Fibroblast of the aortic adventitia (primary cell): ENCODE measurements at places on chromosomes 12 and 14.

DNA sequence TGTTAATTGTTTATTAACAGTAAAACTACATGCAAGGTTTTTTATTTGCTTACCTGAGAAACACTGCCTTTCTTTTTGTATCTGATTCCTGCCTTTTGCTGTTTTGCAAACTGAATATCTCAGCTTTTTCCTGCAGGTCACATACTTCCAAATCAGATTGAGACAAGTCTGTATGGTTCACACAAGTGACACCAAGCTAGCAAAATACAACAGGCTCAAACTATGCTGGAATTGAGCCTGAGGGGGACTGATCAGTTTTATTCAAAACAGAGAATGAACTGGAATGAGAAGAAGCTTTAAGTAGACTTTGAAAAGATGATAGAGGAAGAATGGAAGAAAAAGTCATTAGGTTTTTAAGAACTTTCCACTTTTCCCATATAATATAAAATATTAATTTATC lies 12.2 kb upstream of the CDK17 start:
- no peak for DNase-seq

GRCh38 chr12:55720894-55721444 lies 776 bp downstream of the RDH5 start:
- peak; percentile 92 for DNase-seq

DNA sequence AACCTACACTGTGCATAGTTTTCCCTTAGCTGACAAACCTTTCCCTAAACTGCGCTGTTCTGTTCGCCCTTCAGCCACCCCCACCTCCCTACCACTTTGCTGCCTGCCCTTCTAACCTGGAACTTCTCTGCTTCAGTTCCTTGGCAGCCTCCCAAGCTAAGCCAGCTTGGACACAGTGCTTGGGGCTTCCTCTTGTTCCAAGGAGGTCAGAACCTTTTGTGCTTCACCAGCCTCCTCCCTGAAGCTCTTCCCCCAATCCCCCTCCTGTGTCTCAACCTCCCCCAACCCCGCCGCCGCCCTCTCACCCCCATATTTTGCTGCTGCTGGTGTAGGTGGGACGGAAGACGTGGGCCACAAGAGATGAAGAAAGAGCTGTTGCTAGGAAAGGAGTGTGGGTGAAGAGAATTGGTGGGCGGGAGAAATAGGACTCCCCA lies 8.1 kb upstream of the RIC8B start:
- no peak for DNase-seq

DNA sequence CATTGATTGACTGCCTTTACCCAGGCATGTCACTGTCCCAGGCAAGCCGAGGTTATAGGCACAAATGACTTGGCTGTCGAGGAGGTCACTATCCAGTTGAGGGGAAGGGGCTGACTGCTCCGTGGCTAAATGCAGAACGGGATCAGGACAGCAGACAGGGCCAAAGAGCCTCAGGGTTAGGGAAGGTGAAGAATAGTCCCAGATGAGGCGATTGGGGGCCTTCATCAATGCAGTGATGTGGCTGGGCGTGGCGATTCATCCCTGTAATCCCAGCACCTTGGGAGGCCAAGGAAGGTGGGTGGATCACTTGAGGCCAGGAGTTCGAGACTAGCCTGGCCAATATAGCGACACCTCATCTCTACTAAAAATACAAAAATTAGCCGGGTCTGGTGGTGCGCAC lies 10.7 kb upstream of the GLT1D1 start:
- DNase-seq, result no peak

GRCh38 chr12:94805749-94806529 lies 155.6 kb upstream of the TMCC3 start:
- DNase-seq, result peak; percentile 84

GRCh38 chr12:27554421-27555186 lies 30.6 kb downstream of the PPFIBP1 start:
- peak; percentile 92 for DNase-seq

DNA sequence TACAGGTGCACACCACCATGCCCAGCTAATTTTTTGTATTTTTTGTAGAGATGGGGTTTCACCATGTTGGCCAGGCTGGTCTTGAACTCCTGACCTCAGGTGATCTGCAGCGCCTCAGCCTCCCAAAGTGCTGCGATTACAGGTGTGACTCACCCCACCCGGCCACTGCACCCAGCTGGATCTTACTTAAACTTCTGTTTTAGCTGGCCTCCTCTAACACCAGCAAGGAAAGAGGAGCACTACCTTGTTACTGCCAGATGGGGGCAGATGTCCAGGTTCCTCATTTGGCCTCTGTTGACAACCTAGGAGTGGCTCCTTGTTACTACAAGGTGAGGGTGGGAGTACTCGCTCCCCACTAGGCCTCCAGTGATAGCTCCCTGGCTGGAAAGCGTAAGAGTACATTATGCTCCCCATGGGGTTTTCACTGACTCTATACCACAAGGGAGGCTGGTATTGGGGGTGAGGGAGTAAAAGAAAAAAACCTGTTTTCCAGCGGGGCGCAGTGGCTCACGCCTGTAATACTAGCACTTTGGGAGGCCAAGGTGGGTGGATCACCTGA lies 13.2 kb upstream of the ARF6 start:
- peak; percentile 65 for DNase-seq

GRCh38 chr12:111413442-111414086 lies 7.8 kb downstream of the SH2B3 start:
- peak; percentile 57 for DNase-seq

DNA sequence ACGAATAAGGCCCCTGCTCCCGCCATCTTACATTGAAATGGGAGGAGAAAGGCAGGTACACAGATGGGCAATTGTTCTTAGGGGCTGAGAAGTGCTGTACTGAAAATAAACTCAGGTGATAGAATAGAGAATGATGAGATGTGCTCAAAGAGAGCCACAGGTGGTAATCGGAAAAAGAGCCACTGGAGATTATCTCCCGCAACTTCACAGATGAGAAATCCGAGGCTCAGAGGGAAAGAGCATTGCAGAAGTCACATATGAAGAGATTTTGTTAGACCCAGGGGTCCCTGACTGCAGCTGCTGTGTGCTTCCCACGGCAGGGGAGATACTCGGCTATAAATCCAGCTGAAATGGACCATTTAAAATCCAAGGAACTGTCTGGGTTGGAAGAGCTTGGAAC lies 73.7 kb downstream of the PRIMA1 start:
- no peak for DNase-seq

DNA sequence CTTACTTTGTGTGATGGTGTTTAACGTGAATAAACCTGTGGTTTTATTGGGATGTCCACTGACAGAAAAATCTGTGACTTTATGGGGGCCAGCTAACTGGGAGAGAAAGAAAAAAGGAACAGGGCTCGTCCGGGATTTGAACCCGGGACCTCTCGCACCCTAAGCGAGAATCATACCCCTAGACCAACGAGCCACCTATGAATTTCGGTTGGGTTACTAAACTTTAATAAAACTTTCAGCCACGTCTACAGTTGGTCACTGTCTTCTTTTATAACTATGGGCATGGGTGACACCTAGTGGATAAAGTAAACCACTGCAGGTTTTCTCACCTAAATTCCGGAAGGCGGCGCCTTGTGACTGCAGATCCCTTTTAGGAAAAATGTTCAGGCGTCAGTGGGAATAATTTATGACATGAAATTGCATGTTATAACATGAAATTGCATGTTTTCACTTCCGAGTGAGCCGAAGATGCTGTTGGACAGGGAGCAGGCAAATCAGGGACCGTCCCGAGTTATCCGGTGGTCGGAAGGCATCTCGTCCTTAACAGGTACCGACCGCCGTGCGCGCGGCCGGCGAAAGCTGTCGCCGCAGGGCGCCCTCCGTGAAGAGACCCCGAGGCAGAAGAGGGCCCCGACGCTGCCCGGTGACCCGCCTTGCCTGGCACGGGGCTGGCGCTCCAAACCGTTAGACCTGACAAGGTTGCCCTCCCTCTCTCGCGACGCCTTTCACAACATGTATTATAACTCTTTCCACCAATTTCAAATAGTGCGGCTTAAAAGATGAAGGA lies 18.2 kb upstream of the RNASE12 start:
- peak; percentile 96 for DNase-seq

- DNase-seq, result no peak
These were observed 17.4 kb downstream of the GNG2 start for GRCh38 chr14:51877810-51878209.

GRCh38 chr12:2984698-2985097 lies 25.5 kb downstream of the TEAD4 start:
- no peak for DNase-seq

- no peak for DNase-seq
These were observed 22.0 kb upstream of the MGST1 start for GRCh38 chr12:16325426-16325825.

DNA sequence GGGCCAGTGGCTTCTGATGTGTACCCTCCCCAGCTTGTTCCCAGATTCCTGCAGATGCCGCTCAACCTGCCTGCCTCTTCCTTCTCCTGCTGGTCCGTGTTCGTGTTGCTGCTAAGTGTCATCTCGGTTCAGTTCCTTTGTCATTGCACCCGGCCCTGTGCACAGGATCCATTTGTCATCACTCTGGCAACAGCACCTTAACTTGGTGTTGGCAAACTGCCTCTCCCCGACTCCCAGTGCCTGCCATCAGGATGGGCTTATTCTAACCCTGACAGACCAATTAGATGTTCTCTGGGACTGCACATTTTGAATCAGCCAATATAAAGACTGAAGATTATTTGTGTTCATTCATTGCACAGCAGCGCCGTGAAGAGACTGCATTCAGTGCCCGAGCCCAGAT lies 73.3 kb downstream of the CCDC92 start:
- no peak for DNase-seq

GRCh38 chr12:6853626-6854025 lies 1.7 kb downstream of the USP5 start:
- DNase-seq, result no peak

GRCh38 chr14:101230851-101231550 lies 327.5 kb upstream of the RTL1 start:
- DNase-seq, result no peak

DNA sequence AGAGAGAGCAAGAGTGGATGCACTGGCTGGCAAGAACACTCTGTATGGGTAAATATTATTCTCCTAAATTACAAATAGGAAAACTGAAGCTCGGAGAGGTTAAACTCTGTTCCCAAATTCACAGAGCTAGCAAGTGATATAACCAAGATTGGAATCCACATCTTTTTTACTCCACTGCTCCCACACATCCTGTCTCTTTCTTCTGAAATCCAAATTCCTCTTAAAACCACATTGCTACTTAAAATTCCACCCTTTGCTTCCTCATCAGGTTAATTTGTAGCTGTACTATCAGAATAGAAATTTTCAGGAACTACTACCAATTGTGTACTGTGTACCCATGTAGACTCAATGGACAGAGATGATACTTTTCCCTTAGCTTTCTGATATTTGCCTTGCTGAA lies 74.4 kb downstream of the ARMH4 start:
- DNase-seq, result peak; percentile 40

DNA sequence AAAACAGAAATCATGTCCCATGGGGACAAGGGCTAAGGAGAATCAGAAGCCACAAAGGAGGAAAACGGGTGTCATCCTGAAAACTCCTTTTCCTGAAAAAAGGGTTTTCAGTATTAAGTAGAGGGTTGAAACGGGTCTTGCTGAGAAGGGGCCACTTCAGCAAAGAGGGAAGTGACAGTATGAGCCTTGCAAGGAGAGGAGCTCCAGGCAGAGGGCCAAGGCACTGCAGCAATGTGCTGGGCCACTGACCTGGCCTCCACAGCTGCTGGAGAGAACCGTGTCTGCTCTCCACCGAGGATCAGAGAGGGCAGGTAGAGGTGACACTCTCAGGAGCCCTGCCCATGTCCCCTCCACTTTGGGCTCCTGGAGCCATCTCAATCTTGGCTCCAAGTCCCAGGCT lies 103.3 kb downstream of the NCOR2 start:
- no peak for DNase-seq

- DNase-seq, result no peak
These were observed 43.4 kb upstream of the AMN start for GRCh38 chr14:102878970-102879460.

DNA sequence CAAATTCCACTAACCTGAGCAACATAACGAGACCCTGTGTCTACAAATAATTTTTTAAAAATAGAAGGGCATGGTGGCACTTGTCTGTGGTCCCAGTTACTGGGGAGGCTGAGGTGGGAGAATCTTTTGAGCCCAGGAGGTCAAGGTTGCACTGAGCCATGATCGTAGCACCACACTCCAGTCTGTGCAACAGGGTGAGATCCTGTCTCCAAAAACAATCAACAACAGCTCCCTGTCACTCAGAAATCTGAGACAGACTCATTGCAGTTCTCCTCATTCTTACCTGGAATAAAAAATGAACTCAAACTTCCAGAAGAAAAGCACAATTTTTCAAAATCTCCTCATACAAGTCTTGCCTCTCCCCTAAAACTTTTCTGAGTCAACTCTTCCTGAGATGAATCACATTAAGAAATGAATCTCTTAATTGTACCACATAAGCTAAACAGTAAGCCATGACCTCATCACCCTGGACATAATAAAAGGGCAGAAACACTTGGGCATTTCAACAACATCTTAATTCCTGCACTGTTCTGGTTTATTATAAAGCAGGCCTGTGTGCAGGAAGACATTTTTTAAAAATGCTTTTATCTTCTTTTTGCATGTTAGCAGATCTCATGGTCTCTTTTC lies 214.3 kb upstream of the CDKN3 start:
- DNase-seq, result peak; percentile 47

GRCh38 chr12:82852529-82852928 lies 165.8 kb downstream of the TMTC2 start:
- no peak for DNase-seq

DNA sequence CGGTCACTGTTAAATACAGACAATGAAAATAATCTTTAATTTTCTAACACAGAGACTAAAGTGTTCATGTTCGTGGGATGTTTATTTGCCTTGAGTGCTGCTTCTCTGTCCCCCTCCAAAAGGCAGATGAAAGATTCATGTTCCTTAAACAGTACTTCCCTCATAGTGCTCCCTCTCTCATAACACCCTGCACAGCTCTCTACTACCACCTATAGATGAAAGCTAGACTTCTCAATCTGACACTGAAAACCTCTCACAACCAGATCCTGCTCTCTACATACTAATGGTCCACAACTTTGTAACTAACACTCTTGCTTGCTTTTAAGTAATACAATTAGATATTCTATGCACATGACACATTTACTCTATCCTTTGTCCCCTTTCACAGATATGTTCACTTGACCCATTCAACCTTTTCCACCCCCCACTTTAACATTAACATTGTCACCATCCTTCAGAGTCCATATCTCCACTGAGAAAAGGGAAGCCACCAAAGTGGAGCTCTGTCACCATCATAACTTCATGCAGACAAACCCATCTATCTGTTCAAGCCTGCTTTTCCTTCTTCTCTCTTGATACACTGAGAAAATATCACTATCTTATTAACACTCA lies 266.4 kb upstream of the USP15 start:
- DNase-seq, result no peak

DNA sequence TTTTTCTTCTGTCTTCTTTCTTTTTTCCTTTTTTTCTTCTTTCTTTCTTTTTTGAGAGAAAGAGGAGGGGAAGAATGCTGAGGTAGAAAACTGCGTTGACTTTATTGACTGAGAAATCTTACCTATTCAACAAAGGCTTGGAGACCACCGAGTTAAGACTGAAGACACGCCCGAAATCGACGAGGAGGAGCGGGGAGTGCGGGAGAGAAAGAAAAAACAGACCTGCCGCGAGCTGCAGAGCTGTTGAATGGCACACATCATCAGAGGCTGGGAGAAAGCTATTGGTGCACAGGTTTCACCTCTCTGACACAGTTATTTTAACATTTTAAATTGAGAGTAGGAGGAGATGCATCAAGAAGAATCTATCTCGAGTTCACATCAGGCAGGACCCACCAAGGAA lies 5.1 kb downstream of the ASCL1 start:
- no peak for DNase-seq

GRCh38 chr12:53810950-53811349 lies 59.2 kb upstream of the CISTR start:
- DNase-seq, result no peak
